ENCODE measurements at places on chromosomes 11 and 22.

- no peak for DNase-seq
These were observed 168.1 kb downstream of the ST3GAL4 start for GRCh38 chr11:126523441-126524205.

DNA sequence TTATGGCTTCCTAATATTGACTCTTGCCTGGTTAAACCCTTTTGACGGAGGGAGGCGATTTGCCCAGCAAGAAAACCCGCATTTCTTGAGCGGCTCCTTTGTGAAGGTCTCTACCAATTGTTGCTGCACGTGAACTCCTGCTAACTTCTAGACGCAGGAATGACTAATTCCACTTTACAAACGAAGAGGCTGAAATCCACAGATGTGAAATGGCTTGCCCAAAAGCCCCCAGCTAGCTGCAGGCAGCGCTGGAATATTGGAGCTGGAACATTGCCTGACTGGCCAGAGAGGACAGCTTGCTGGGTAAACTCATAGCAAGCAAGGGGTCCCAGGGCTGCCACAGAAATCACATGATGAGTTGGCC, 542 bp downstream of the GCAT start:
- no peak for DNase-seq

DNA sequence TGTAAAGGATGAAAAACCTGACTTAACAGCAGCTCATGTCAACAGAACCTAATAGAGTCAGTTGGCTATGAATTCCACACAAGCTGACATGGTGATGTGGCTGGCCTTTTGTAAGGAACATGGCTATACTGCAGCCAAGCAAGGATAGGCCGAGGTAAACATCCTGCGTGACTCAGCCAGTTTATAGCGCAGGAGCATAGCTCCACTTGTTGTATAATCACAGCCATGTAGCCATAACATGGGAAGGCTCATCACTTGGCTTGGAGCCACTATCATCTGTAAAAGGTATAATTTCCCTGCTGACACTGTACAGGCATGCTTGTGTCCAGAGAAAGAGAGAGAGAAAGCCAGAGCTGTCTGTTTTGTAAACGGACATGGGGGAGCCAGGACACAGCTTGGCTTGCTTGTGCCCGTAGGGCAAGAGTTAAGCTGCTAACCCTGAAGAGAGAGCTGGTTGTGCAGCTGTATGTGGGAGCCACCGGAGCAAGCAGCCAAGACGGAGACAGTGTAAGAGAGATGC, 104.4 kb upstream of the PLET1 start:
- DNase-seq: no peak

- DNase-seq: no peak
These were observed 36.9 kb downstream of the LINC01488 start for GRCh38 chr11:69518081-69518950.

- no peak for DNase-seq
These were observed 7.5 kb downstream of the ME3 start for GRCh38 chr11:86664930-86665329.

DNA sequence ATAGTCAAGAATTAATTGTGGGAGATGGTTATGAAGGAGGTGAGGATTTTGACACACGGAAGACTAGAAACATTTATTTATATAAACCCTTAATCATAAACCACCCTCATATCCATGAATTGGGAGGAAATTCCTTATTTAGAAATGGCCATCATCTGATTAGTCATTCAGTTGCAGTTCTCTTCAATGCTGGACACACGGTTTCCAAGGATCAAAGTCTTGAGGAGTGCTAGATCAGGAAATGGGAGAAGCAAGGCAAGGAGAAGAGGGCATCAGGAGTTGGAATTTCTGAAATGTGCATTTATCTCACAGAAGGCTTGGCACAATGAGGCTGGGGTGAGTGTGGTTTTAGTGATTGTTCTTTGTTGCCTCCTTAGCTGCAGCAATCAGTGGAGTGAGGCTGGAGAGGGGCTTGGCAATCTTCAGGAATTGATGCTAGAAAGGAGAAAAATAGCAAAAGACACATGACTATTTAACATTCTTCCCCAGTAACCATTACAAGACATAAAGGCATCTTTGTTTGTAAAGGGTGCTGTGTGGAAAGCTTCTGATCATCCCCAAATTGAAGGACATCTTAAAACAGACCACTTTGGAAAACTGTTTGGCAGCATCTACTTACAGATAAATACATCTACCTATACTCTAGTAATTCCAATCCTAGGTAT, 21.6 kb upstream of the GDPD4 start:
- no peak for DNase-seq

GRCh38 chr22:44211256-44211945, 30.7 kb downstream of the PARVG start:
- DNase-seq: no peak

DNA sequence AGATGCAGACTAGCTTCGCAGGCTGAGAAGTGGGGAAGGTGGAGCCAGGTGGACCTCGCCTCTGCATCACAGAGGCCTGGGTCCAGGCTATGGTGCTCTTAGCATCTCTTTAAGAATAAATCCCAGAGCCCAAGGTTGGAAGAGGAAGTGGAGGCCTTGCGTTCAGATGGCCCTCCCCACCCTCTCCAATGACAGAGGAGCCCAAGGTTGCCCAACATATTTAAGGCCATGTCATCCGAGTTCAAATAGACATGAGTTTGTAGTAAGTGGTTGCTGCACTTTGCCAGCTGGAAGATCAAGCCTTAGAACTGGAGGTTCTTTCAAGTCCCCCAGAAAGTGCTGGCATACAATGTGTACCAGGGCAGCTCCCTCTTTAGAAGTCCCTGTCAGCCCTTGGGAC, 47.1 kb upstream of the HORMAD2 start:
- no peak for DNase-seq

DNA sequence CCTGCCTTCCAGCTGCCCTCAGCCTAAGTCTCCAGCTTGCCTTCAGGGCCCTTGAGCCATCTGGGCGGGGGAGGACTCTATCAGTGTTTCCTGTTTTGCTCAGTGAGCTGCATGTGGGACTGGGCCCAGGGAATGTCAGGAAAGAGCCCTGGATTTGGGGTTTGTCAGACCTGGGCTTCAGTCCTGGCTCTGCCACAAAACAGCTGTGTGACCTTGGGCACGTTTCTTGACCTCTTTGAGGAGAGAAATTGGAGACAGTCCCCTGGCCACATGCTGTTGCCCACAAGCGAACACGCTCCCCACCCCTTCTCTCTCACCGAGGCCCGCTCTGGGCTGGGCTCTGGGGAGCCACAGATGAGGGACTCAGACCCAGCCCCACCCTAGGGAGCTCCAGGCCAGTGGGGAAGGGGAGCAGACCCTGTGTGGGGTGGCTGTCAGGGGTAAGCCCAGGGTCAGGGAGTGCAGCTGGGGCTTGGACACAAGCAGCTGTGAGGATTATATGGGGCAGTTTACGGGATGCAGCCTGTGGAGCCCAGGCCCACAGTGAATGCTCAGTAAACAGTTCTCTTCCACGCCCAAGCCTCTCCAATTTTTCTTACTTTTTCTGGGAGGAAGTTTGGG, 12.3 kb downstream of the MYO7A start:
- no peak for DNase-seq

- DNase-seq: no peak
These were observed 20.9 kb upstream of the NXPE4 start for GRCh38 chr11:114616516-114616915.

- DNase-seq: no peak
These were observed 480.0 kb upstream of the CADM1 start for GRCh38 chr11:115984228-115984627.

- no peak for DNase-seq
These were observed 60.1 kb downstream of the PRR5L start for GRCh38 chr11:36356201-36356600.

DNA sequence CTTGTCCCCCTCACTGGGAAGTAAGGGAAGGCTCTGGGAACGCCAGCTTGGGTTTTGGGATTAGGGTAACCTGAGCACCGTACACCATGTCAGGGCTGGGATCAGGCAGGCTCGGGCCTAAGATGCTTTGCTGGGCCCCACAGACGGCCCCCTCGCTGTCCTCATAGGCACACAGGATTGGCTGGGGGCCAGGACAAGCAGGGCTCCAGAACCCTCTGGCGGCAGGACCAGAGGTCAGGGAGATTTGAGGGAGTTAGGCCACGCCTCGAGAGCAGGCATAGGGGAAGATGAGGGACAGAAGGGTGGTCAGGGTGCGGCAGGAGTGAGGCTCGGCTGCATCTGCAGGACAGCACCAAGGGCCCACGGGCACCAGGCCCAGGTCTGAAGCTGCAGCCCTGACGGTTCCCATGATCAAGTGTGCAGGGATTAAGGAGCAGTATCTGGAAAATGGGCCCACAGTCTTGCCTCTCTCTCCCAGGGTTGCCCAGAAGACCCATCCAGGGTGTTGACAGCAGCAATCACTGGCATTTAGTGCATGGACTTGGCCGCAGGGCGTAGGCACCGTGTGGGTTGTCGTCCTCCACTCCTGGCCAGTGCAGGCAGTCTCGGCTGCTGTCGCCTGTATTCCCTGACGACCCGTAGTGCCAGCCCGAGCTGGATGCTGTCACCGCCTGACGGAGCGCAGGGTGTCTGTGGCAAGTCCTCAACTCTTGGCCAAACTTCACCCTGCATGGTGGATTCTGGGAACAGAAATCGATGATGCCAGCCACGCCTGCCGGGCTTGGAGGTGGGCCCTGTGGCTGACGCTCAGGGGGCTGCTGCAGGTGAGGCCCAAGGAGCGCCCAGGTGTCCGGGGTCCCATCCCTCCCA, 15.7 kb upstream of the GNB1L start:
- DNase-seq: no peak

DNA sequence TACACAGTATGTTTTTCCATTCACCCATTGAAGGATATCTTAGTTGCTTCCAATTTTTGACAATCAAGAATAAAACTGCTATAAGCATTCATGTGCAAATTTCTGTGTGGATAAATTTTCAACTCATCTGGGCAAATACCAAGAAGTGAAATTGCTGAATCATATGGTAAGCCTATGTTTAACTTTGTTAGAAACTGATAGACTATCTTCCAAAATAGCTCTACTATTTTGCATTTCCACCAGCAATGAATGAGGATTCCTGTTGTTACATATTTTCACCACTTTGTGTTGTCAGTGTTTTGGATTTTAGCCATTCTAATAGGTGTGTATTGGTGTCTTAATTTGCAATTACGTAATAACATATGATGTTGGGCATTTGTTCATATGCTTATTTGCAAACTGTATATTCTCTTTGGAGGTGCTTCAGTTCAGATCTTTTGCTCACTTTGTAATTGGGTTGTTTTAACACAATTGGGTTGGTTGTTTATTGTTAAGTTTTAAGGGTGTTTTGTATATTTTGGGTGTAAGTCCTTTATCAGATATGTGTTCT, 49.2 kb upstream of the FAM181B start:
- no peak for DNase-seq

- no peak for DNase-seq
These were observed 535.8 kb downstream of the MIAT start for GRCh38 chr22:27193215-27193614.

DNA sequence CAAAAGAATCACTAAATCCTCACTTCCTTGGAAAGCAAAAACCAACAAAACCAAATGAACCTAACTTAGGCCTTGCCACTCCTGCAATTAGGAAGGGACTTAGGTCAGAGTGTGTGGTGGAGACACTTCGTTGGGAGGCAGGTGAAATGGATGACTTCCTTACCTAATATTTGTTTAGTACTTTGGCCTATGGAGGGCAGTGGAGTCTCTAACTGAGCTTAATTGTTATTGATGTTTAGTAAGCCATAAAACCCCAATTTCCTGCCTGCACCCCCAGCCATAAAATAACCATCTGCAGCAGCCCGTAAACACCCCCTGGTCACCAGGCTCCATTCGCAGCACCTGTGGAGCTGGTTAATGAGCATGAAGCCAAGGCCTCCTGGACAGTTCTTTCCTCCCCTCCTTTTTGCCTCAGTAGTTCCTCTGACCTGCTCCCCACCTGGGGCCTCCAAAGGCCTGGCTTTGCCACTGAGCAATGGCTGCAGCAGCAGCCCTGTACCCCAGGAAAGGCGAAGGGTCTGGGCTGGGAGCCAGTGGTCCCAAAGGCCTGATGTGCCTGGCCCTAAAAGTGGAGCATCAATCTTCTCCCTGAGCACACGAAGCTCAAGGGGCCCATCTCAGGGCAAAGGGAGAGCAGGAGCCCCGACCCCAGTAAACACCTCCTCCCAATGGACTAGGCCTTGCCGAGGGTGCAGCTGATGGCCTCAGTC, 15.6 kb upstream of the SYT13 start:
- no peak for DNase-seq

DNA sequence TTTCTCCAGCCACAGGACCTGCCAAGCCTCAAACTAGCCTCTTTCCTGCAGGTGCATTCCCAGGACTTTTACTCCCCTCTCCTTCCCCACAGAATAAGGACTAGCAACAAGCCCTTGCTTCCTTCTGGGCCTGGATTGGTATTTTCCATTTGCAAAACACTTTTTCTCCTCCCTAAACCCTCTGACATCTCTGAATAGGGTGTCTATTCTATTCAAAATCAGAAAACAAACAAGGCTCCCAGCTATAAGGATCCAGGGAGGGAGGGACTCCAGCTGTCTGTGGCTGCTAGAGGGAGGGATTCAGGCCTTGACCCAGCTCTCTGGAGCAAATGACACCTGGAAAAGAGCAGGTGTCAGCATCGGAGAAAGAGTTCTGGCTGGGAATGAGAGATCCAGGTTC, 168.5 kb upstream of the BDNF start:
- DNase-seq: no peak

DNA sequence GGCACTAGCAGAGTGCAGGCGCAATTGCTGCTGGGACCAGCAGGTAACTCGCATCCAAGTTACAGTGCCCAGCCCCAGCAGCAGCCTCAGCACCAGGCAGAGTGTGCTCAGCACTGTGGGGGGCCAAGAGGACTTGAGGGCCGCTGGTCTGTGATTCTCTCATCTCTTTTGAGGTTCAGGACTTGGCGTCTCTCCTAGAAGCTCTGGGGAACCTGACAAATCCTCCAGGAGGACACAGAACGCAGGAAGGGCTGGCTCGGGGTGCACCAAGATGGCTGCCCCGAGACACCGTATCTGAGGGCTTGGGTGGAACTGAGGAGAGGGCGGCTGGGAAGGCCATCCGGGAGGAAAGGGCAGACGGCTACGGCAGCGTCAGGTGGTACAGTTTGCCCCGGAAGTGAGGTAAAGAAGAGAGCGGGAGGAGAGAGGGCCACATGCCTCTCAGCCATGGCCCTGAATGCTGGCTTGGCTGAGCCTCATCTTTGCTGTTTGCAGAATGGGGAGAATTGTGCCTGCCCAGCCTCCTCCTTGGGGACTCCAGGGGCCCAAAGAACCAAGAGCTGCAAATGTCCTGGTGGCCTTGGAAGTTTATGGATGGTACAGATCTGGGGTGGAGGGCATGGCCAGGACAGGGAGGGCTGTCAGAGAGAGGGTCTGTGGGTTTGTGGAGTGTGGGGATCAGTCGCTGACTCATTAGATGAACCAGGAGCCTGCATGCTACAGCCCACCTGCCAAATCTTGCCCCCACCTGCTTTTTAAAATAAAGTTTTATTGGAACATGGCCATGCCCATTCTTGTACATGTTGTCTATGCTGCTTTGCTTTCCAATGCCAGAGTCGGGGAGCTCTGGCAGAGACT, 78.0 kb downstream of the MYEOV start:
- no peak for DNase-seq

DNA sequence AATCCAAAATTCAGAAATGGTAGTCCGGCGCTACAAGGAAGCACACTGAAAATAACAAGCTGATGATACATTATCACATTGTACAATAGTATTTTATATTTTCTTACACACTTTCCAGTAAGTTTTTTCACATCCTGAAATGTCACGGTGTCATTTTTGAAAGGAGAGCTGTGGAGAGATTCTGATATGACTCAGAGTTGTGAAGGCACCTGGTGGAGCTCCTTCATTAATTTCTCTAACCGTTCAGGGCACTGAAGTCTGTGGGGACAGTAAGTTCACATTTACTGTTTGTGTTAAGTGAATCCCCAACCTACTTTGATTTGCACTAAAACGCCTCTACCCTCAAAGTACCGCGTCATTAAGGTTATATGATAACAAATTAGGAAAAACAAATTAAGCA, 13.3 kb downstream of the LDHAL6A start:
- no peak for DNase-seq
